ENCODE measurements at places on chromosomes 12 and 14.

- peak; percentile 18 for DNase-seq
Observed at GRCh38 chr14:75794615-75795038, 133.6 kb downstream of the TTLL5 start.

DNA sequence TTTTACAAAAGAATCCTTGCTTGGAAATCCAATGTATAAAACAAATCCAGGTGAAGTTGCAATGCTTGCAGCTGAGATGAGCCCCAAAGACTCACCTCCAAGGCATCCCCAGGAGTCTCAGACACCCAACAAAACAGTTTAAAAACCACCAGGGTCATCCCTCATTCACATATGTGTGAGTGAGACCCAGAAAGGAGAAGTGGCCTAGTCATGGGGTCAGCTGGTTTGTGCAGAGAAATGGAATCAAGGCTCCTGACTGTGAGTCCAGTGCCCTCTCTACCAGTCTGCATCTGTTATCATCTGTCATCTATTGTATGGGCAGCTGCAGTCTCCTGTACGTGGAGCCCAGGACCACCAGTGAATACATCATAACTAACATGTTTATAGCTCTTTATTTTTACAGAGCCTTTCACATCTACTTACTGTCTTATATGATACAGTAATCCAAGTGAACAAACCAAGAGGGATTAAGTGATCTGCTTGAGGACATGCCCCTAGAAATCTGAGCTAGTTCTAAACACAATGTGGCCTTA lies 27.1 kb downstream of the PLEKHG7 start:
- DNase-seq = no peak

DNA sequence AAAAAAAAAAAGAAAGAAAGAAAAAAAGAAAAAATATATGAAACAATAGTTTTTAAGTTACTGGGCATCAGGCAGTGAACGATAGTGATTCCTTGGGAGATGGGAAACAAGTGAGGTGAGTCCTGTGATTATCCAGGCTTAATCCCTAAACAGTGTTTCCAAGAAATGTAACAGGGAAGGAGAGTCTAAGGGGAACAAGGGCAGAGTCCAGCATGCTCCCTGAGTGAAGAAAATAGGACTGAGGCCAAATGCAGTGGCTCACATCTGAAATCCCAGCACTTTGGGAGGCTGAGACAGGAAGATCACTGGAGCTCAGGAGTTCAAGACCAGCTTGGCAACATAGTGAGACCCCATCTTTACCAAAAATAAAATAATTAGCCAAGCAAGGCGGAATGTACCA lies 40.7 kb downstream of the R3HDM2 start:
- no peak for DNase-seq

DNA sequence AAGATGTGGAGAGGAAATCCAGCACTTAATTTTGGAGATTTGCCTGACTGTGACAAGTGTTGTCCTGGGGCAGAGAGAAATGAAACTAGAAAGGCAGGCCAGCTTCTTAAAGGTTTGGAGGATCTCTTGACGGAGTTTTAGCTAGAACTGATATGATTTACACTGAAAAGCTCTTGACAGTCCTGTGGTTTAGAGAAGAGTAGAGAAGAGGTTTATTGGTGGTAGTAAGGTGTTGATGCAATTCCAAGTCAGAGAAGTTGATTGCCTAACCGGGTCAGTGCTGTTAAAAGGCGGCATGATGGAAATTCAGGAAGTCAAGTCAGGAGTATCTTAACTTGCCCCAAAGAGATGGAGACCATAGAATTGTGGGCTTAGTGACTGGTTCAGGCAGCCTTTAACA lies 89.0 kb upstream of the TRAF3 start:
- DNase-seq = no peak
